ENCODE measurements at places on chromosomes 4 and X. TPM values are rescaled to one million over a fixed set of nuclear protein-coding genes. Genes with fewer than 3 reads are reported as not detected.

Gene GPR78
- not detected for total RNA-seq

Gene SSX4
- total RNA-seq: not detected

Gene MAPK10
- total RNA-seq: 377 TPM

Gene TTC29
- 0.63 TPM for total RNA-seq

Gene CD38
- 9.1 TPM for total RNA-seq

Gene HPGDS
- 1.3 TPM for total RNA-seq

Gene TMEM144
- 4.4 TPM for total RNA-seq

Gene BOD1L1
- total RNA-seq: 79.2 TPM

Gene PSMD10
- total RNA-seq: 76.4 TPM

Gene GLUD2
- total RNA-seq: 1.6 TPM

Gene ARR3
- total RNA-seq: not detected

Gene ZDHHC15
- total RNA-seq: 19.4 TPM

Gene FNIP2
- 86.1 TPM for total RNA-seq

Gene STPG2
- total RNA-seq: 4.1 TPM

Gene TRPC3
- 15.3 TPM for total RNA-seq

Gene ARHGAP36
- total RNA-seq: 0.31 TPM

Gene INTS6L
- total RNA-seq: 30.7 TPM

Gene GALNTL6
- 16.9 TPM for total RNA-seq

Gene CT47C1
- not detected for total RNA-seq

Gene ZMAT1
- total RNA-seq: 22.8 TPM

Gene KIAA1210
- not detected for total RNA-seq

Gene CRMP1
- 680 TPM for total RNA-seq

Gene CRLF2
- not detected for total RNA-seq

Gene APELA
- 0.31 TPM for total RNA-seq

Gene ZNF630
- 8.8 TPM for total RNA-seq

Gene PCDH10
- 45.4 TPM for total RNA-seq

Gene HDX
- 28.5 TPM for total RNA-seq

Gene ATP10D
- total RNA-seq: 14.1 TPM

Gene KLHL34
- total RNA-seq: not detected

Gene RAI2
- 5.6 TPM for total RNA-seq

Gene TEX11
- not detected for total RNA-seq

Gene MAGEB1
- not detected for total RNA-seq

Gene RASGEF1B
- total RNA-seq: 52.3 TPM

Gene PLAC8
- not detected for total RNA-seq

Gene CPZ
- 0.31 TPM for total RNA-seq

Gene PPP2R2C
- 60.7 TPM for total RNA-seq

Gene HAUS3
- total RNA-seq: 35.1 TPM

Gene PDZD4
- total RNA-seq: 151 TPM

Gene CCNG2
- total RNA-seq: 114 TPM

Gene RBBP7
- 69.8 TPM for total RNA-seq

Gene TEX13D
- total RNA-seq: not detected

Gene LCORL
- total RNA-seq: 87.3 TPM

Gene SPON2
- total RNA-seq: 4.7 TPM

Gene CCNQ
- total RNA-seq: 15.7 TPM

Gene MAGIX
- total RNA-seq: 2.8 TPM

Gene GLRA2
- total RNA-seq: 86.1 TPM

Gene UGT2B10
- not detected for total RNA-seq

Gene ANXA10
- total RNA-seq: not detected

Gene RGS12
- 133 TPM for total RNA-seq

Gene SLITRK4
- 41.3 TPM for total RNA-seq

Gene BEND2
- total RNA-seq: under 0.01 TPM

Gene CT55
- 0.31 TPM for total RNA-seq

Gene KDR
- 10.6 TPM for total RNA-seq

Gene KLHL13
- 31.3 TPM for total RNA-seq

Gene GAGE10
- total RNA-seq: not detected

Gene GIMD1
- not detected for total RNA-seq

Gene HSFX4
- total RNA-seq: not detected

Gene ADAM29
- total RNA-seq: 0.63 TPM

Gene EDNRA
- total RNA-seq: 11.0 TPM

All from parietal lobe (tissue), 2 donors.